ENCODE measurements at places on chromosomes 5 and 9. TPM values are rescaled to one million over a fixed set of nuclear protein-coding genes. Genes with fewer than 3 reads are reported as not detected.

DNA sequence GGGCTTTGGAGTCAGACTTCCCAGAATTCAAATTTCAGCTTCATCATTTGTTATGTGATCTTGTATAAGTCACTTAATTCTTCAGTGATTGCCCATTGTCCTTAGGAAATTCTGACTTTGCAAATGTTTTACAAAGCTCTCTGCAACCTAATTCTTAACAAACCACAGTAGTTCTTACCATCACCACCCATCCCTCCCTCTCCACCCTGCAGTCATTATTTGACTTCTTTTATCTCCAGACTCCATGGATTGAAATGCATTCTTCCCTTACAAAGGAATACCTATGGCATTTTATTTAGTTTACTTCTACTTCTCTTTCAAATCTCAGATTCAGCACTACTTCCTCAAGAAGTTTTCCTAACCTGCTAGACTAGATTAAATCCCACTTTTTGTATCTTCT is 23.1 kb downstream of the SHLD3 start:
- no peak for DNase-seq

GRCh38 chr5:26700759-26701384 is 337.5 kb downstream of the CDH9 start:
- DNase-seq: no peak

DNA sequence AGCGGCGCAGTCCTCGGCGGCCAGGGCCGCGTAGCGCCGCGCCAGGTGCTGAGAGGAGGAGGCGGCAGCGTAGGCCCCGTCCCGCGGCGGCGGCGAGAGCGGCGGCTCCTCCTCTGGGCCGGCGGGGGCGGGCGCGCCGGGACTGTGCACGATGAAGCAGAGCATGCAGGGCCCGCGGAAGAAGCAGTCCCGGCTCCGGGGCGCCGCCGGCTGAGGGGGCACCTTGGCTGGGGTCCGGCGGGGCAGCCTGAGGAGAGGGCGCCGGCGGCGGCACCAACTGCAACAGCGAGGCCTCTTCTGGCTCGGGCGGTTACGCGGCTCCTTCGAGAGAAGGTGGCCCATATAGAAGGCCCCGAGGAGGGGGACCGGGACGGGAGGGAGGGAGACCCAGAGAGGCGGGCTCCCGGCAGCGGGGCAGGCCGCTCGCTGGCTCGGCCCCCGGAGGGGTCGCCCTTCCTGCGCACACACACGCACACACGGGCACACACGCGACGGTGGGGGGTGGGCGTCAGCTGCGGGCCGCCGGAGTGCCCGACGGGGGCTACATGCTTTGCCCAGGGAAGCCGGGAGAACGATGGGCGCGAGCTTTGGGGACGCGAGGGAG is 446 bp downstream of the FBXL17 start:
- DNase-seq: peak; percentile 57

Gene TRIM36
- total RNA-seq: 12.7 TPM

All from tibial nerve (tissue), 4 donors.